NCI-H748 treated with DMSO at 0.1 percent for 48 hours (cell line): ENCODE measurements at places on chromosomes 7 and 10.

DNA sequence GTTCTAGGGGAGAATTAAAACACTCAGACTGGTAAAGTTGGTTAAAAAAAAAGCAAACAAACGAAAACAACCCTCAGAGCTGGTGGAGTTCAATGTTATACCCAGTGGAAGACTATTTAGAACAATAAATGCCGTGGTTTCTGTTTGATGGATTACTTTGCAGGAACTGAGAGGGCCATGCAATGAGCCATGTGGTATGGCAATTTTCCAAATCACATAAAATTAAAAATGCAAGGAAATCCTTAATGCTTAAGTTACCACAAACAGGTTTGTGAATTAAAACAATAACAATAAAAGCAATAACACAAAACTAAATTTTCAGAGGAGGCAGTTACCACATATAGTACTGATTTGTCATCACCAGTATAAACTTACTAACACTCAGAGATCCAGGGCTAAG, 96.9 kb downstream of the RTKN2 start:
- DNase-seq: no peak

DNA sequence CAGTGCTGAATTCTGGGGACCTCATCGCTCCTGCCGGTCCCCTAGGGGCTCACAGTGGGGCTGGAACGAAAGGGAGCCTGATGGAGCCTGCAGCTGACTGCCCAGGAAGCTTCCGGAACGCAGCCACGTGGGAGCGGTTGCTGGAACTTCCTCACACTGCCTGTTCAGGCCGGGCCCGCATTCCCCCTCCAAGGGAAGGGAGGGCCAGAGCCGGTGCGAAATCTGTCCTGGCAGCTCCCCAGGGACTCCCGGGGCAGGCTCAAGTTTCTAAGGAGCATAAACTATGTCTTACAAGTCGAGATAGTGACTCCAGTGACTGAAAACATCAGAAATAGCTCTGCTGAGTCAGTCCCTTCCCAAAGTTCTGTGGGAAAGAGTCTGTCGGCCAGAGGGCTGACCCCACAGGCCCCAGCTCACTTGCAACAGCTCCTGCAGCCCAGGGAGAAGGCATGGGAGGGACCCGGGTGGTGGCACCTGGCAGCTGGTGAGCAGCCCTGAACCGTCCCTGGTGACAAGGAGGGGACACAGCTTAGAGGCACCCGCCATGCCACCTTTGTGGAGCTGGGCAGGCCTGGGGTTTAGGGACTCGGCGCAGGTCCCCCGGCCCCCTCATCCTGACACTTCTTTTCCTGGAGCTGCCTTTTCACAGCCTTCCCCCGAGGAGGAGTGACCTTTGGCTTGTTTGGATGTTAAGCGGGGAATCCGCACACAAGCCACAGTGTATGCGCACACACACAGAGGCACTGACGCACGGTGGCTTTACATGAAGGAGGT, 47.6 kb downstream of the PDGFA start:
- no peak for DNase-seq

DNA sequence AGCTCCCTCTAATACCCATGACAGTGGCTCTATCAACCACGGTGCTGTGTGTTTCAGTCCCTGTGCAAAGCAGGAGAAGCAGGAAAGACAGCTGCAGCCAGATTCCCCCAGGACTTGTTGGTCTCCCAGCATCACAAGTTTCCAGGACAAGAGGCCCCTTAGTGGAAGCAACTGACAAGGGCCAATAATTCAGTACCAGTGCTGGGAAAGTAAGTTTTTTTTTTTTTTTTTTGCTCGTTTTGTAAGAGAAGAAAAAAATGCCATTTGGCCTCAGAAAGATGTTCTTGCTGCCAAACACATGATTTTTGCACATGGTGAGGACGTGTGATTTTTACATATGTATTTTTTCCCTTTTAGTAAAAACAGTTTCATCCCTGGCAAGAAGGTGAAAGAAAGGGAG, 284.2 kb upstream of the ZMIZ1 start:
- DNase-seq: no peak

GRCh38 chr7:144713850-144714249, 122.0 kb downstream of the TPK1 start:
- no peak for DNase-seq

- DNase-seq: no peak
These were observed 63.7 kb downstream of the THSD7A start for GRCh38 chr7:11768263-11768662.

DNA sequence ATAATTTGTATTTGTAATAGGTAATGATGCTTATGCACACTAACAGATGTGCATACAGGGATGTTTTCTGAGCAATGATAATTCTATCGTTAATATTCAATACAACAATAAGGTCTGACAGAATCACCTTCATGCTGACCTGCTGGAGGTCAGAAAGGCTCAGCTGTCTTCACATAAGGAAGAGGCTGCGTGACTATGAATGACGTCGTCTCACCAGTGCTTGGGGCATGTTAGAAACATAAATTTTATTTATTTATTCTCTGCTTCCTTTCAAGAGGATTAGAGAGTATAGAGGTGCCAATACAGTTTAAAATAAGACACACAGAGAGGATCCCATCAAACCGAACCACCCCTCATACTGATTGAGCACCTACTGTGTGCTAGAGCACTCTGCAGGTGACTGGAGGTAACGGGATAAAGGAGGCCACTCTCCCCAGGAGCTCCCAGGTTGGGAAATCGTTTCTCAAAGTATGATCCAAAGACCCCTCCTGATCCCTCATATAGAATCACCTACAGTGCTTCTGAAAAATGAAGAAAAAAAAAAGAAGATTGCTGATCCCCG, 265.6 kb upstream of the NPVF start:
- DNase-seq: no peak

GRCh38 chr7:38561166-38561565, 70.0 kb downstream of the AMPH start:
- DNase-seq: no peak

- DNase-seq: no peak
These were observed 94.0 kb downstream of the MBL2 start for GRCh38 chr10:52678611-52679010.

DNA sequence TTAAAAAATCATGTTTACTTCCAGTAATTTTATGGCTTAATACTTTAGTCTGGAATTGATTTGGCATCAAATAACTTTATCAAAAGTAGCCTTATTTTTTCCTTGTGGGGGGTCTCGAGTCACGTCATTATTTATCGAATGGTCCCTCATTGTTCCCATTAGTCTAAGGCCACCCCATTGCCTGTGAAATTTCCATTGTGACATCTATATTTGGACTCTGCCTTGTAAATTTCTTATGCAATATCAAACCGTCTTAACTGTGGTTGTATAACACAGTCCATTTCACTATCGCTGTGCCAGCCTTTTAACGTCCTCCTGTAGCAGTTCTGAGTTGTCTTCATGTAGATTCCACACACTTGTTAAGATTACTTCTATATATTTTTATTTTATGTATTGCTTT, 103.9 kb upstream of the RET start:
- no peak for DNase-seq

DNA sequence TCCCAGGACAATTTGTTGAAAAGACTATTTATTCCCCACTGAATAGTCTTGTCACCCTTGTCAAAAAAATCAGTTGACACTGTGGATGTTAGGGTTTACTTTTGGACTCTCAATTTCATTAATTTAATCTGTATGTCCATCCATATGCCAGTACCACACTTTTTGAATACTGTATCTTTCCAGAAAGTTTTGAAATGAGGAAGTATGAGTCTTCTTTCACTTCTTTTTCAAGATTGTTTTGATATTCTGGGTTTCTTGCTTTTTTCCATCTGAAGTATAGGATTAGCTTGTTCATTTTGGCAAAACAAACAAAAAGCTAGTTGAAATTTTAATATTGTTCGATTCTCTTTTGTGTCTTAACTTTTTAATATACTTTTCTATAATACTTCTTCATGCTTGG, 21.7 kb downstream of the KLHDC10 start:
- no peak for DNase-seq

DNA sequence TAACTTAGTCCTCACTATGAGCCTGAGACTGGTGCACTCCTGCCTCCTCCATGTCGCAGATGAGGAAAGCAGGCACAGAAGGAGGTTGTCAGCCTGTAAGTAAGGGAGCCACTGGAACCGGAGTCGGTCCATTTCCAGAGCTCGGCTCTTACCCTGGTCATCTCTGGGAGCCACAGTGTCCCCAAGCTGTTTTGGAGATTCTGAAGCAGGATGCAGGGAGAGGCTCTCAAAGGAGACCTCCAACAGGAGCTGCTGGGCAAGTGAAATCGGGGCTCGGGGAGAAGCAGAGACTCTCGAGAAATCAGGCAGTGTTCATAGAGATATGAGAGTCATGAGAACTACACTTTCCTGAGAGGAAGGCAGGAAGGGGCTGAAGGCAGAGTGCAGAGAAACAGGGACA, 39.0 kb downstream of the VSTM4 start:
- no peak for DNase-seq

DNA sequence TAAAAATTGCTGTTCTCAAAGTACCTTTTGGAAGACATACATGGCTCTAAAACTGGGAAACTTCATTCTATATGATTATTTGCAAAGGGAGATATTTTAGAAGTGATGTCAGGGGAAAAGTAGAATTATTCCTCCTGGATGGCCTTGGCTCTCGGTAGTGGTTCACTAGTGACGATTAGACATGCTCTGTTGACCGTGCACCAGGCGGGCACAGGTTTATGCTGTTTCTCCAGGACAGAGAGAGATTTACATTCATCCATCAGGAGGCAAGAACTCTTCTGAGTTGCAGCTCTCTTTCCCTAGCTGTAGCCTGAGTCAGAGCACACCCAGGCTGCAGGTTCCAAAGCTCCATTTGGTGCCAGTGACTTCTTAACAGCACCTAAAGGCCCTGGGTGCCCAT, 184.9 kb upstream of the WDR11 start:
- no peak for DNase-seq

DNA sequence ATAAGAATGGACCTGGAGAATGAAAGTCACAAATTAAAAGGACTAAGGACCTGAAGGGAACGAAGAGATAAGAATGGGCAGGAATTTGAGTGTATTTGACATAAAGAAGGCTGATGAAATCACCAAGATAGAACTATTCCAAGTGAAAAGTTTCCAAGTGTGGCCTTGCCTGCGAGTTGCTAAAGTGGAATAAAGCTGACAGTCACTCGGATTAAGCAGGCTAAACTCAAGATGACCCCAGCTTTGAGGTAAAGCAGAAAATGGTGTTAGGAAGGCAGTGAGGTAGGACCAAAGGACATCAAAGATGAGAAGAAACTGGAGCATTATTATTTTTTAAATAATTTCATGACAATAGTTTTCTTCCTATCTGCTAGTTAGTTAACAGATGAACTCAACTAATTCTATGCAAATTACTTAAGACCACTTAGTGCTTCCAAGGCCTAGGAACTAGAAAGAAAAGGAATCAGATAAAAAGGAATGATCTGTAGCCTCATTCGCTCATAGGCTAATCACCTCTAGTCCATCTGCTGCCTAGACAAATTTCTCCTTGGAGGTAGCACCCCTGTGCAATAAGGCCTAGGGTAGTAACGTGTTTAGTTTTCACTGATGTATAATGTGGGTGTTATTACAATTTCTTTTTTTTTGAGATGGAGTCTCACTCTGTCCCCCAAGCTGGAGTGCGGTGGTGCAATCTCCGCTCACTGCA, 34.5 kb downstream of the EZH2 start:
- no peak for DNase-seq

GRCh38 chr10:11760861-11761260, 18.7 kb downstream of the ECHDC3 start:
- no peak for DNase-seq

DNA sequence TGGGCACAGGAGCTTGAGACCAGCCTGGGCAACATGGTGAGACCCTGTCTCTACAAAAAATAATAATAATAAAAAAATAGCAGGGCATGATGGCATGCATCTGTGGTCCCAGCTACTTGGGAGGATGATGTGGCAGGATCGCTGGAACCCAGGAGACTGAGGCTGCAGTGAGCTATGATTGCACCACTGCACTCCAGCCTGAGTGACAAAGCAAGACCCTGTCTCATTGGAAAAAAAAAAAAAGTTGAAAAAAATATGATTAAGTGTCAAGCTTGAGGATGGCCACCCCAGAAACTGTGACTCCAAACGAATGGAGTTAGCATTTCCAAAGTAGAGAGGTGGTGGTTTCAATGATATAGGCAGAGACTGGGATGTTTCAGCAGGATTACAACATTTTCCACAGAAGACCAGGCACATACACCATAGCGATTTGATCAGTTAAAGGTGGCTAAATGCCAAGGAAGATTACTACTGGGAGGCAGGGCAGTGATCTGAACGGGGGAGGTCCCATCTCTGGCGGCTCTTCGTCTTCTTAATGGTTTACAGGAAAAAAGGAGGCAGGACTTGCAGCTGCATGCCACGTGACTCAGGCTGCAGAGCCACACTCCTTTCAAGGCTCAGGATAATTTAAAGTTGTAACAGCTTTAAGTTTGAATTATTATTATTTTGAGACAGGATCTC, 250.6 kb upstream of the GALNT17 start:
- no peak for DNase-seq

- no peak for DNase-seq
These were observed 106.7 kb downstream of the TES start for GRCh38 chr7:116316838-116317628.

GRCh38 chr7:70681469-70682350, 450.2 kb upstream of the GALNT17 start:
- DNase-seq: no peak

DNA sequence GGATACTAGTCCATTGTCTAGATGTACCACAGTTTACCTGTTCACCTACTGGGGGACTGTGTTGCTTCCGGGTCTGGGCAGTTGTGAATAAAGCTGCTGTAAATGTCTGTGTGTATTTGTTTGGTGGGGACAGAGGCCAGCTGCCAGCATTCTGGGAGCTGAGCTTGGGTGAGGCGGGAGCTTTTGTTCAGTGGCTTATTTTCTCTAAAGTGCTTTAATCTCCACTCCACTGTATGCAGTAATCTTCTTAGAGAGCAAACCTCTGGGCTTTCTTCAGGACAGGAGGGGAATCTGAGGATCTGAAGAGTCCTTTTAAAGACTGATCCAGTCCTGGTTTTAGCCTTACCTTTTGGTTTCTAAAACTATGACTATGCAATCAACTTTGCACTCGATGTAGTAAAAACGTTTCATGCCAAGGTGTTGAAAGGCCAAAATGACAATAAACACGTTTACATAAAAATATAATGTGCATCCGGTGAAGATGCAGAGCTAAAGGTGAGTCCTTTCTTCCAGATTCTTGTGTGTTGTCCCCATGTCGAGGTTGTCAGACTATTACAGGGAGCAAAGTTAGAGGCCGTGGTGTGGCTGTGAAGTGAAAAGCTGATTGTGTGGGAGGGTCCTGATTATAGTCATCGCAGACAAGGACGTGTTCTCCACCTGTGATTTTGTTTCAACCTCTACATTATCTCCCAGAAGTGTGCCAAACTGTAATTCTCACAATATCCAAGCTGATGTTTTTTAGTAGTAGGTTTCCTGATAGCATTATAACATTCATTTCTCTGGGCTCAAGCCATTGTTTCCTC, 279.8 kb downstream of the CAMK1D start:
- peak; percentile 64 for DNase-seq

GRCh38 chr7:146764458-146764857, 647.9 kb downstream of the CNTNAP2 start:
- DNase-seq: no peak
